ENCODE measurements at places on chromosomes 6 and 20. TPM values are rescaled to one million over a fixed set of nuclear protein-coding genes. Genes with fewer than 3 reads are reported as not detected.

SMLR1 gene
- total RNA-seq, result not detected

OTOR gene
- total RNA-seq, result not detected

MAP7 gene
- 3.1 TPM for total RNA-seq

UNC5CL gene
- 0.42 TPM for total RNA-seq

HLA-DRB1 gene
- total RNA-seq, result 91.3 TPM

GATA5 gene
- total RNA-seq, result 3.8 TPM

RHAG gene
- total RNA-seq, result not detected

RSPO4 gene
- total RNA-seq, result not detected

AURKA gene
- total RNA-seq, result 2.9 TPM

LY6G6F gene
- total RNA-seq, result not detected

GPSM3 gene
- total RNA-seq, result 15.4 TPM

CAPN11 gene
- 0.24 TPM for total RNA-seq

PPIL4 gene
- 26.2 TPM for total RNA-seq

VSX1 gene
- not detected for total RNA-seq

SLC2A10 gene
- total RNA-seq, result 19.2 TPM

F13A1 gene
- 100 TPM for total RNA-seq

NNAT gene
- 0.65 TPM for total RNA-seq

PTCHD4 gene
- 1.6 TPM for total RNA-seq

TFAP2C gene
- 0.23 TPM for total RNA-seq

PLCB4 gene
- total RNA-seq, result 40.4 TPM

KHDRBS2 gene
- 0.28 TPM for total RNA-seq

GJA10 gene
- not detected for total RNA-seq

ZNF451 gene
- 50.5 TPM for total RNA-seq

SLC44A4 gene
- total RNA-seq, result 0.65 TPM

LAMA4 gene
- 248 TPM for total RNA-seq

CTAGE9 gene
- not detected for total RNA-seq

CGA gene
- not detected for total RNA-seq

MCM9 gene
- 12.3 TPM for total RNA-seq

Measured in posterior vena cava (tissue), 2 donors.